ENCODE measurements at places on chromosomes 3 and 15.

- no peak for DNase-seq
These were observed 126.5 kb downstream of the FMN1 start for GRCh38 chr15:33068007-33068481.

DNA sequence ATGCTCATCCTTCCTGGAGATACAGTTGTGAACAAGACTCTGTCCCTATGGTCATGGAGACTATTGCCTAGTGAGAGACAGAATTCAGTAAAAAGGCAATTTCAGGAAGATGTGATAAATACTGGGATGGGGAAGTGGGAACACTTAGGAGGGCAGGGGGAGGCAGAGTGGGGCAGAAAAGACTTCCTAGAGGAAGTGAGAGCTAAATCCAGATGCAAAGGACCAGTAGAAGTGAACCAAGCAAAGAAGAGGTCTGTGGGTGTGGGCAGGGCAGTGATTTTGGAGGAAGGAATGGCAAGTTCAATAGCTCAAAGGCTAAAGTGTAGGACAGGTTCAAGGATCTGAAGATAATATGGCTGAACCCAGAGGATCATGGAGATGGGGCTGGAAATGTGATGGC lies 68.9 kb downstream of the CD200R1L start:
- DNase-seq, result no peak

- DNase-seq, result no peak
These were observed 265.8 kb downstream of the TAFA4 start for GRCh38 chr3:68666429-68667136.

GRCh38 chr3:64308931-64309330 lies 83.7 kb upstream of the PRICKLE2 start:
- no peak for DNase-seq

DNA sequence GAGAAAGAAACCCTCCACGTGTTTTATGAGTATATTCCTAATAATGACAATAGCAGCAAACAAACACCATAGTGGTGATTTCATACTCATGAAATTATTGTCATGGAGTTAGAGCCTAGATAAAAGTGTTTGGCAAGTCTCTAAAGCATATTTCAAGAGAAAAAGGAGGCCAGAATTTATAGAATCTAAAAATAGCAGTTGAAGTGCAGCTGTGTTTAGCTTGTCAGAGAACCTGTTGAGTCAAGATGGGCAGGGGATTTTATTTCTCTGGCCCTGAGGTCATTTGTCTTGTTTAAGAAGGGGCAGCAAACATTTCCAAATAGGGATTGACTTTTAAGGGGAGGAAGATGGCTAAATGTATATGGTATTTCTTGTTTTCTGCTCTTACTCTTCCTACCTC lies 279.6 kb upstream of the CTDSPL start:
- no peak for DNase-seq

GRCh38 chr15:76309601-76310330 lies 1.5 kb downstream of the ETFA start:
- no peak for DNase-seq

DNA sequence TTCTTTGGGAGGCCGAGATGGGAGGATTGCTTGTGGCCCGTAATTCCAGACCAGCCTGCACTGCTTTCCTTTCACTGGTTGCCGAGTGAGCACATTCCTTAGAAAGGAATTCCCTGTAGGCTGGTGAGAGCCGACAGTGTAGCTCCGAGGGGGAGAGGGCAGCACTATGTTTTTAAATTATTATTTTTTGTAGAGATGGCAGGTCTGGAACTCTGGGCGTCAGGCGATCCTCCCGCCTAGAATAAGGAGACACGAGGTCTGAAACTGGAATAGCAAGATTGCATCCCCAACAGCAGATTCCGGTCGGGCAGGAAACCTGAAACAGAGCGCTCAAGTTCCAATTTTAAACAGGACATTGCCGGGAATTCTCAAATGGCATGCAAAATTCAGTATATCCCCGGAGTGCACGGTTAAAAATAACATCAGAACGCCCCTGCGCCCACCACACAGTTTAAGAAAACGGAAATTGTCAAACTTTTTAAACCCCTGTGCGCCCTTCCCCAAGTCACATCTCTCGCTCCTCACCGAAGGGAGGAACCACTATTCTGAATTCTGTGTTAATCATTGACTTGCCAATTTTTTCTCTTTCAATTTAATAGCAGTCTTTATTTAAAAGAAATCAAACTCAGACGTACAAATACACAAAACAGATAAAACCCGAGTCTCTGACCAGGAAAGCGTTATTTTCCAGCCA lies 643 bp upstream of the RNU5B-1 start:
- DNase-seq, result no peak

DNA sequence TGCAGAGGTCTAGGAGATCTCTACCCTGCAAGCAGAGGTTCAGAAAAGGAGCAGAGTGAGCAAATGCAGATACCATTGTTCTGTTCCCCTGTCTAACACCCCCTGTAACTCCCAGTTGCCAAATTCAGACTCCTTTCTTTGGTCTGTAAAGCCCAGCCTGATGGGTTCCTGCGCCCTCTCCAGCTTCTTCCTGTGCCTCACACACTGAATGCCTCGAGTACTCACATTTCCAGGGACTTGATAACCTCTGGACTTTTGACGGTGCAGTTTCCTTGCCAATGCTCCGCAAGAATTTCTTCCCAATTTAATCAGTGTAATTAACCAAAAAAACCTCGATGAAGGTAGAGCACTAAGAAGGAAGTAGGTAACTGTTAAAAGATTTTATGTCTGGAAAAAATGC lies 19.3 kb downstream of the PDE8A start:
- no peak for DNase-seq

GRCh38 chr3:33645060-33645647 lies 72.9 kb downstream of the CLASP2 start:
- no peak for DNase-seq

DNA sequence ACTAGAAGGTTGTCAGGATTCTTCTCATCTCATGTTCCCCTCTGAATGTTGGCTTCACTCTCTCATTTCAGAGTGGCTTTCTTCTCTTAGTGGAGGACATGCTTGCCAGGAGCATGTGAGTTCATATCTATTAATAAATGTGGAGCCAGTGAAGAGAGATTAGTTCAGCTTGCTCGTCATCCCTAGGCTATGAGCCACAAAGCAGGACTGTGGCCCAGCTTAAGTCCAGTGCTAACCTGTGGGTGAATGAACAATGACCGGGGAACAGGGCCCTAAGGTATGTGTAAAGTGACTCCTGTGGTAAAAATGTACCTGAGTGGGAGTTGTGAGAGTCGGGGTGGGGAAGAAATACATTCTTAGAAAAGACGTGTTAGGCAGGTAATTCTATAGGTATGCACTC lies 96.9 kb upstream of the TBL1XR1 start:
- DNase-seq, result no peak

DNA sequence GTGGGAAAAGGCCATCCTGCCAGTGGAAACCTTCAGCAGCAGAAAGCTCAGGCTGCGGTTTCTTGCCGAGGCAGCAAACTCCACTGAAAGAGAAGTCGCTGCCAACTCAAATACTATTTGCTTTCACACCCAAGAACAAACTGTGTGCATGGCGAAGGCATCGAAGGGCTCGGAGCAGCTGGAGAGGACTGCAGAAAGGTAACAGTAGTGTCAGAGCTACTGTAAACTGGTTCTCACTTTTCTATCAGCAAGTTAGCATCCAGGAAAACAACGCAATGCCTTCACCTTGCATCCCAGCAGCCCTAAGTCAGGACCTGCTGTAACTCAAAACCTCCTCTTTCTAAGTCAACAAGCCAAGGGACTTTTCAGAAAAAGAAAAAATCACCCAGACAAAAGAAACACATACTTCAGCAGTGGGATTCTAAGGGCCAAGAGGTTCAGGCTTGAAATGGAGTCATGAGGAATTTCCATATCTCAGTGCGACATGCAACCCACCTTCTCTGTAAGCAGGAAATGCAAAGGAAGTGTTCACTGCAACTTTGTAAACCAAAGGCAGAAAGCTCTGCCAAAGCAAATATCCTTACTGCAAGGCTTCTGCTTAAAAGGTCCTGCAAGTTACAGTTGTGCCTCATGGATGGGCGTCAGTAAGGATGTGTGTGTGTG lies 193.5 kb downstream of the FOXP1 start:
- no peak for DNase-seq

- no peak for DNase-seq
These were observed 57.3 kb upstream of the PLXNA1 start for GRCh38 chr3:126925411-126926171.

GRCh38 chr15:74040109-74040850 lies 42.1 kb downstream of the GOLGA6A start:
- no peak for DNase-seq

DNA sequence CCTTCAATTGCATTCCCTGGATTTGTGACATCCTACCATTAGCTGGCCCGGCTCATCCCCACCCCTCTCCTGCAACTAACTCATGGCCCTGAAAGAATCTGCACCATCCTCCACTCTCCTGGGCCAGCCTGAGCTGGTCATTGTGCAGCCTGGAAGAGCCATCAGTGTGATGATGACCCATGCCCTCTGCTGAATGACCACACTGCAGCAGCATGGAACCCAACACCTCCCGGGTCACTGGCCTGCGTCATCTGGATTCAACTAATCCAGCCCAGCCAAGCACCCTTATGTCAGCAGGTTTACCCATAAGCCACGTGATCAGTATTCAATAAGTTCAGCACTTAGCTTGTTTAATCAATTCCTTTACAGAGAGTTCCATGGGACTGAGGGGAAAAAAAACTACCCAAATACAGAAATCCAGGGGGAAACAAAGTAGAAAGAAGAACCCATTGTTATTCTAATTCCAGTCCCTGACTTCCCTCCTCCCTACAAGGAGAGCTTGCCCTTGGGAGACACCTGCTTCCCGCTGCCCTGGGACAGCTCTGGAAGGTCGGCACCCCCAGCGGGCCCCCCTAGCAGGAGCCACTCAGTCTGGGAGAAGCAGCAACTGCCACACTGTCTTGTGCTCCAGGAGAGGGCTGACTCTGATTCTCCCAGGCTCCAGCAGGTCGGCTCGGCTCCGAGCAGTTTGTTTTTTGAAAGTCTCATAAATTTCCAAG lies 309.1 kb upstream of the TLE3 start:
- DNase-seq, result no peak

- DNase-seq, result no peak
These were observed 295.1 kb downstream of the EPHB1 start for GRCh38 chr3:135090020-135090717.

- no peak for DNase-seq
These were observed 103.9 kb upstream of the CHD2 start for GRCh38 chr15:92796161-92796611.

DNA sequence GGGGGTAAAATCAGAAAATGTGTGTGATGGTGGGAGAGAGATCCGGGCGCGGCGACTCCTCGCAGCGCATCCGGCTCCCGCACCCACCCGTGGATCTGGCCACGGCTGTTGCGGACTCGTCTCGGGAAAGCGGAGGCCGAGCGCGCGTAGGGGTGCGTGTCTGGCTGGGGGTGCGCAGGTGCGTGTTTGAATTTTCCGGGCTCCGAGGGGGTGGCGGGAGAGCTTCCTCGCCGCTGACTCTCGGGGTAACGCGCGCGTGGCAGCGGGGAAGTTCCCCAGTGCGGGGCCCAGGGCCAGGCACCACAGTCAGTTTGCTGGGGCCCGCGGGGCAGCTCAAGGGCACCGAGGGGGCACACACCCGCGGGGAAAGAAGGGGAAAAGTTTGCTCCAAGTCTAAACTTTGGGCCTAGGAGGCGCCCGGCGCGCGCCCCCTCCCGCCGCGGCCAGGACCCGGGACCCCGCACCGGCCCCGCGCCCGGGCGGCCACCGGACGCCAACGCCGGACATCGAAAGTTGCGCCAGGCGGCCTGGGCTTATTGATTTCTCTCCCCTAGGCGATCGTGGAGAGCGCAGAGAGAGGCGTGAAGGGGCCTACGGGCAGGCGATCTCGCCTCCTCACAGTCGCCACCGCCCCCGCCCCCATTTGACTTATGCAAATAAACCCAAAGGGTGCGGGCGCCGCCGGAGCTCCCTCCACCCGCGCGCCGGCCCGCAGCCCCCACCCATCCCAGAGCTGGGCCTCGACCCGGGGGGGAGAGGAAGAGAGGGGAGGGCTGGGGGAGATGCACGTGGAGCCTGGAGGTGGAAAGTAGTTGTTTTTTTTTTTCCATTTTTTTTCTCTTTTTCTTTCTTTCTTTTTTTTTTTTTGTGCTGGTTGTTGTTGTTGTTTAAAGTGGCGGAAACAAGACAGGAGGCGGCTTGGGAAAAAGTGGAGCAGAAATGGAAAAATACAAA lies 639 bp downstream of the FOXP1 start:
- peak; percentile 18 for DNase-seq

- DNase-seq, result no peak
These were observed 615.4 kb downstream of the CADM2 start for GRCh38 chr3:85574006-85574705.

- no peak for DNase-seq
These were observed 51.5 kb downstream of the PRKAR2A start for GRCh38 chr3:48795997-48796732.

- no peak for DNase-seq
These were observed 38.0 kb downstream of the CCR3 start for GRCh38 chr3:46280105-46280797.

DNA sequence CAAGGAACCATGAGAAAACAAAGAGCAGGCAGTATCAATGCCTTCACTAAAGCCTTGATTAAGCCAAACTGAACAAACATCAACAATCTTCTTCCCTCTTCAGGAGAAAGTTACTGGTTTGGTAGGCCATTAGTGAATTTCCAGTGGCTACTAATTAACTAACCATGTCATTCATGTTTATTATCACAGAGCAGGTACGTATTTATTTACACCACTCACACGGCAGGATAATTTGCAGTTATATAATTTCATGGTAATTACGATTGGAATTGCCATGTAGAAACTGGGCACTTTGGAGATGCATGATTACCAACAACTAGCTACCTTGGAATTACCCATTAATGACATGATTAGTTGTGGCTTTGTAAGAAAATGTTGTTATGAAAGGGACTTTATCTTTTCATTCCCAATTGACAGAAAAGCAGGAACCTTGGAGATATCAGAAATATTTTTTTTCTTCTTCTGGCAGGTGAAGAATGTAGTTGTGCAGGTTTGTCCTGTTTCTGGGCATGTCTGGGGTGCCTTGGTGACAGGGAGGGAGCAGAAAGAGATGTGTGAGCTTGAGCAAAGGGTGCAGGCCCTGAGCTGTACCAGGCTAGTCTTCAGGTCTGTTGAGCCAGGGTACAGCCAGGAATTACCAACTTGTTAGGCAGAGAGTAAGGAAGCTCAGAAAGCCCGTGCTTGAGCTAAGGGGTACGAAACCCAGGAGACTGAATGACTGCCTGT lies 310.7 kb downstream of the RORA start:
- no peak for DNase-seq

Data from esophagus squamous epithelium (tissue), 5 donors.